ENCODE measurements at places on chromosomes 6 and 20.
A peak's percentile ranks its signal among the peaks of the same experiment; 100 is the strongest.

DNA sequence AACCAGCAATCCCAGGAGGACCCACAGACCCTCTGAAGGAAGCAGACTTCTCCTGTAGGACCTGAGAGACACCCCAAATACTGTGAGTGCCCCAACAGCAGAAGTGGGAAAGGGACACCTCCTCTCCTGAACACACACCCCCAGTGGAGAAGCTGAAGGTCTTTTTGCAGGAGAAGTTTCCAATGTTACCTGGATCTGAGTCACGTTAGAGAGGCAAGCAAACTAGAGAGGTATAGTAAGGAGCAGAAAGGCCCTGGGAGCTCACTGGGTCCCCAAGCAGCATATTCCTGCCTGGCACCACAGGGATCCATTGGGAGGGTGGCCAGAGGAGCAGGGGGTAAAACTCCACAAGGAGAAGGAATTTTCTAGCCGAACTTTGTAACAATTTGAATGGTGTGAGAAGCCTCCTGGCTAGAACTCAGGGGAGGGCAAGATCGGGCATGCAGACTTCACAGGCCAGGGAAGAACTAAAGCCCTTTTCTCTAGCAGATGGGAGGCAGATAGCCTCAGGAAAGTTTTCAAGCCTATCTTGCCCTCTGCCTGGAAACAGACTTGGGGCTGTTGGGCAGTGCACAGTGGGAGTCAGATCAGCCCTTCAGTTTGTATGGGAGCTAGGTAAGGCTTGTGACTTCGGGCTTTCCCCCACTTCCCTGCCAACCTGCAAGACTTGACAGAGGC is 68.2 kb upstream of the SSTR4 start:
- no peak for DNase-seq

DNA sequence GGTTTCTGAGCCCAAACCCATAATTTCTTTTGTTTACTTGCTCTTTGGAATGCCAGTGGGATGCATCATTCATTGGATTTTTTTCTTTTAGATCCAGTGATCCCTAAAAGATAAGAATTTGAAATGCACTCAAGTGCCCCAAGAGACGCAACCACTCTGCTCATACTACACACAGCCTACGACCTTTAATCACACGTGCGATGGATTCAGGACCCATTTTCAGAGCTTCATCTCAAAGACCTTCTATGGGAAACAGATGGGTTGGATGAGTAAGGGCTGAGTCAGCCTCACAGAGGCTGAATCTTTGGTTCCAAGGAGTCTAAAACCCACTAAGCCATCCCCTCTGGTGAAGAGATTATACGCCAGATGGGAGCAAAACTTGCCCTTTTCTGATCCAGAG is 265.5 kb upstream of the EXOC2 start:
- no peak for DNase-seq

DNA sequence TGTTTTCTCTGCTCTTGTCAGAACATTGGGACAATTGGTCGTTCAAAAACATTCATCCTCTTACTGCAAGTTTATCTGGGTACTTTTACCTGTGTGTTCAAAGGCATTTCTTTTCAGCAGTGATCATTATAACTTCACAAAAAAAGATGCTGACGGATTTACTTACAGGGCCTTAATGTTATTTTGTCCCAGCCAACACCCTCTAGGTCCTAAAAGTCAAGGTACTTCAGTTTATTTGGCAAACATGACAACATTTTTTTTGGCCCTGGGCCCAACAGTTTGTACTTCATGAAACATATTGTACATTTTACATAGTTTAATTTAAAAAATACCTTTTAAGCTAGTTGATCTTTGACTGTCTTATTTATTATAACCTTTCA is 241.2 kb upstream of the TAB2 start:
- no peak for DNase-seq

- peak; percentile 44 for DNase-seq
These were observed 801 bp downstream of the SRC start for GRCh38 chr20:37346535-37347346.

- no peak for DNase-seq
These were observed 89.1 kb downstream of the CDH22 start for GRCh38 chr20:46219190-46219589.

DNA sequence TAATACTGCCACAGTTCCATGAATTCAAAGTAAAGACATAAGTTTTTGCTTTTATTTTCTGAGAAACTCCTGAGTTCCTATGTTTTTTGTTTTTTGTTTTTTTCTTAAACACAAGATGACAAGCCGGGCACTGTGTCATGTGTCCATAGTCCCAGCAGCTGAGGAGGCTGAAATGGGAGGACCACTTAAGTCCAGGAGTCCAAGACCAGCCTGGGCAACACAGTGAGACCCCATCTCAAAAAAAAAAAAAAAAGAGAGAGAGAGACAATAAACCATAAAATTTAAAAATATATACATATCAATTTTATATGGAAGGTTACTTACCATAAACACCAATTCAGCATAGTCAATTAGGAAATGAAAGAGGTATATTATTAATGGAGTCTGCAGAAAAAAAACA is 31.9 kb downstream of the PIGU start:
- DNase-seq = no peak

- DNase-seq = peak; percentile 53
These were observed 7.1 kb upstream of the CAPN11 start for GRCh38 chr6:44151348-44152108.

DNA sequence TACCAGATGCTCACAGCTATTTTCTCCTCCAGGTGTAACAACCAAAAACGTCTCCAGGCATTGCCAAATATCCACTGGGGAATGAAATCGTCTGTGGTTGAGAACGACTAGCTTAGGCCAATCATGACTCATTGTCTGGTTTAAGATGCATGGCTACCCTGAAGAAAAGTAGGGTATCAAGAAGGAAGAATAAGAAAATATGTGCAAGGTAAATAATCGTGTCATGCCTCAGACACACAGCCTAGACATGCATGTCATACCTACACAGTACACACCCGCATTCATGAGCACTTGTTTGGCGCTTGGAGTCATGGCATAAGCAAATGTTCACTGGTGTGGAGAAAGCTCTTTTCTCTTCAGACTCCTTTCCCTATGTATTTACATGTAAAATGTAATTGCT is 745.7 kb downstream of the MAFB start:
- no peak for DNase-seq

- DNase-seq = peak; percentile 75
These were observed 9.2 kb downstream of the SLCO4A1 start for GRCh38 chr20:62651285-62652021.

DNA sequence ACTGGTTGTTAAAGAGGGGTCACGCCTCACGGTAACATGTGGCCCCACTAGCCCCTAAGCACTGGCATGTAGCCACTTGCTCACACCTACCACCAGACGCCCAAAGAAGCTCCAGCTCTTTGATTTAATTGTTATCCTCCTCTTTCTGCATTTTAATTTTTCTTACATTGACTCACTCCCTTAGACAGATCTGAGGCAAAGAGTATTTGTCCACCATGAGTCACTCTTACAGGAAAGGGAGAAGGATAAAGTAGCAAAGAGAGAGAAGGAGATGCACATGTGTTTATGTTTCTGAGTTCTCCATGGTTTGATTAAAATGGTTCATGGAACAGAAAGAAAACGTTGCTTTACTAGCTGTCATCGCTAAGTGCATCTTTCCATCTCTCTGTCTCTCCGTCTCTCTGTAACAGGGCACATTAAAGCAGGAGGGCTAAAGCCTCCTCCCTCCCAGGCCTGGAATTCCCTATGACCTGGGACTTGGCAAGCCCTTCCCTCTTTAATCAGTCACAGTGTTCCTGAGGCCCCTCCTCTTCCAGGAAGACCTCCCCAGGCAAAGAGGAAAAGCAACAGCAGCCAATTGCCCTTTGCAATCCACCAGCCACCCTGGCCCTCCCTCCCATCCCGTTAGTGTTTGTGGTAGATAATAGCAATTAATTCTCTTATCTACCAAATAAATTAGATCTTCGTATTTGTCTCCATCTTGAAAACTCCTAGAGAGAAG is 112.8 kb upstream of the TSHZ2 start:
- no peak for DNase-seq

DNA sequence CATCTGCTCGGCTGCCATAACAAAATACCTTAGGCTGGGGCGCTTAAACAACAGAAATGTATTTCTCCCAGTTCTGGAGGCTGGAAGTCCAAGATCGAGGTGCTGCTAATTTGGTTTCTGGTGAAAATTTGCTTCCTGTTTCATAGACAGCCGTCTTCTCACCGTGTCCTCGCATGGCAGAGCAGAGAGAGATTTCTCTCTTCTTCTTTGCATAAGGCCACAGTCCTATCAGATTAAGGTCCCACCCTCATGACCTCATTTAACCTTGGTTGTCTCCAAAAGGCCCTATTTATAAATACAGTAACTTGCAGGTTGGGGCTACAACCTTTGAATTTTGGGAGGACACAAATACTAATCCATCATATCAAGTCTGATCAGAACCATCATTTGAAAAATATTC is 544.3 kb downstream of the KIF16B start:
- no peak for DNase-seq

DNA sequence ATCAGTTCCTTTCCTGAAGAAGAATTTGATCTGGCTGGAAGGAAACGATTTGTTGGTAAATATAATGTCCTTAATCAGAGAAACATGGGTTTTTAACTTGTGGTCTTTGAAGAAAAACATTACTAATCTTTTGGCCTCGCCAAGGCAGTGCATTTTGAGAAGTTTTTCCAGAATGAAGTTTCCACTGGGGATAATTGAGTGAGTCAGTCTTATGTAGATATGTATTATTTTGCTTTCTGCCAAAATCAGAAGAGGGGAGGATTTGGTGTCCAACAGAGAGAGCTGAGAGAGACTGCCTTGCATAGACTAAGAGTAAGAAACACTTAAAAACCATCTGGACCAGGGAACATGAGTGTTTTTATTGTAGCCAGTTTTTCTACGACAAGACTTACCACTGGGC is 79.9 kb downstream of the FNDC1 start:
- no peak for DNase-seq

GRCh38 chr6:145569140-145569539 is 166.2 kb downstream of the EPM2A start:
- DNase-seq = no peak

DNA sequence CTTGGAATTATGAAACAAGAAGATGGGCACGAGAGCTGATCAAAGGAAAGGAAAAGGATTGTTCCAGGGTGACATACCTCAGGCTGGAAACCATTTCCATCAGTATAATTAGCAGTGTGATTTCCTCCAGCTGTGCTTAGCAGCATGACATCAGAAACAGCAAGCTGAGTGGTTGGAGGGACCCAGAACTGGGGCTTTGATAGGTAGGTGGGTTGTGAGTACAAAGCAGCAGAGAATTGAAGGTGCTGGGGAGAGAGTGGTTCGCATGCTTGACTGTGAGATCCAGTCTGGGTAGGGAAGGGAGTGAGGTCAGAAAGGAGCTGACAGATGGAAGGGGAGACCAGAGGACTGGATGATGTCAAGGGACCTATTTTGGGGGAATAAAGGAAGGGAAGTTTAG is 90.4 kb downstream of the CD164 start:
- DNase-seq = no peak

DNA sequence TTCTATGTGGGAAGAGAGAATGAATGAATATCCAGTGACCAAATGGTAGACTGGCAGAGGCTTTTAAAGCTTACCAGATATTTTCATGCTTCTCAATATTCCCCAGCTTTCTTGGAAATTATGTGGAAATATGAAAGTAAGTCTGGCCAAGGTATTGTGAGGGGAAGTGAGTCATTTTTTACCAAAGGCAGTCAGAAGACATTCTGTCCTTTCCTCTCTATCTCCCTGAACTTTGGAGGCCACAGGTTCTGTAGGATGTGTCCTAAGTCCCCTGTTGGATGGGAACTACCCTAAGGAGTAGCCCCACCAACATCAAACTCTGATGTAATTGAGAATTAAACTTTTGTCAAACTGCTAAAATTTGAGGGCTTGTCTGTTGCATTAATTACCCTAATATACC is 593.8 kb upstream of the NRSN1 start:
- DNase-seq = no peak

DNA sequence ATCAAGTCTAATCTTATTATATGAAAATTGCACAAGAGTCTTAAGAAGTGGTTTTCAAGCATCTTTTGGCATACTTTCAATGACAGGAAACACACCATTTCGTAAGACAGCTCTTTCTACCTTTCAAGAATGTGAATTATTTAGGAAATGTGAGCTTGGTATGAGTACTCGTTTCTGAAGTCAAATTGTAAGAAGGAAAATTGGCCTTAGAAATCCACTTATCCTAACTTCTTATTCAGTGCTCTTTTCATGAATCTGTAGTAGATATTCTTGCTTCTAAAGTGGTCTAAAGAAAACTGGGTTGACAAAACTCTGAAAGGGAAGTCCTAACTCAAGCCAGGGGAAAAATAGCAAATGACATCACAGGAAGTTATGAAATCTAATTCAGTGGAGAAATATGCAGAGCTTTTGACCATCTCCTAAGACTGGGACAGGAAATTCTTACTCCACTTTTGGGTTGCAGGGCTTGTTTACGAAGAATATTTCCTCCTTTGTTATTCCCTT is 38.5 kb upstream of the OGFRL1 start:
- DNase-seq = no peak

DNA sequence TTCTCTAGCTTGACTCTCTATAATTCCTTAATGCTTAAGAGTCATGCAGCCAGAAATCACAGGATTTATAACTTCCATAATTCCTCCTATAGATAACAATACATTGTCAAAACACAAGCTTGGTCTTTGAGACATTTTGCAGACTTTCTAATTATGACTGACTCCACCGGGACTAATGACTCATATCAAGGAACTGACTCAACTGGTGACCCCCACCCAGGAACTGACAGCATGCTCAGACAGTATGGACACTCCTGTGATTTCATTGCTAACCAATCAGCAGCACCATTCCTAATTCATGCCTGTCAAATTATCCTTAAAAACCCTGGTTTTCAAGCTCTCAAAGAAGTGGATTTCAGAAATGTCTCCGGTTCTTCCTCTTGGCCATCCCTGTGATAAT is 670.5 kb upstream of the IMPG1 start:
- DNase-seq = no peak

GRCh38 chr6:157107915-157108651 is 215.2 kb downstream of the TMEM242 start:
- DNase-seq = no peak

DNA sequence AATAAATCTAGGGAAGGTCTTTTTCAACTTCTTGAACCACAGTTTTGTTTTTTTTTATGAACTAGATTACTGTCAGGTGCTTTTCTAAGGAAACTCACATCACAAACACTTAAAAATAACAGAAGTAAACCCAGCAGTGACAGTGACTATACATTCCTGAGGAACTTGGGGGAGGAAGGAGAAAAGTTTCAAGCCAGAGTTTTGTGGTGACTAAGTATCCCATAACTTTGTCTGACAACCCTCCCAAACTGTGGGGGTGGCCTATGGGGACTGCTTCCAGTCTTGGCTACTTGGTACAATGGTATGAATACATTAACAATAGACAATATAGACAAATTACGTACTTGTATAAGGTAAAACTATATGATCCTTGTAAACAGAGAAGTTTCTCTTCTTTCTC is 202.5 kb upstream of the MAN1A1 start:
- DNase-seq = no peak

- DNase-seq = peak; percentile 75
These were observed 3.3 kb upstream of the ULBP3 start for GRCh38 chr6:150072201-150072600.

Data from Caco-2 (cell line).